ENCODE measurements at places on chromosomes 1 and 21.
A peak's percentile ranks its signal among the peaks of the same experiment; 100 is the strongest.

- DNase-seq: no peak
Observed at GRCh38 chr1:232834066-232834465, 28.9 kb downstream of the MAP10 start.

DNA sequence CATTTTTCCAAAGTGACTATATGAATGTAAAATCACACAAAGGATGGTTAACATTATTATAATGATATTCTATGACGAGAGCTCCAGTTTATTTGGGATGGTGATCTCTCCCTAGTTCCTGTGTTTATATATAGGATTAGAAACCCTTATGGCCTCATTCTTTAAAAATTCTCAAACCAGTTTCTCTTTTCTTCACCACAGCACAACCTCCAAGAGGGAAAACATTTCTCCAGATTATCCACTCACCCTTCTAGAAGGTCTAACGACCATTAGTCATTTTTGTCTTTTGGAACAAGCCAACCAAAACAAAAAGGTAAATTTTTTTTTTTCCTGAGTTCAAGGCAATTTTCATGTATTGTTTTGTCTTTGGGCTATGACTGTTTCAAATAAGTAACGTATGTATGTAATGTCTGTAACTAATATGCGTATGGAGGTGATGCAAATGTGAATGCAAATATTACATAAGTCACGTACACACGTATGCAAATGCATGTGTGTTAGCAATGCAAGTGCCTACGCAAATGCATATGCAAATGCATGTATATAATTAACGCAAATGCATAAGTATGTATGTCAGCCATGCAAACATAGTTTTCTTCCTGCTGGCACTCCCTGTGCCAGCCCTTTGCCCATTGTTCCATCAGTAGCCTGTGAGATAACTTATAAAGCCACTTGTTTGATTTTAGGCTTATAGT lies 72.5 kb upstream of the MORC3 start:
- DNase-seq: peak; percentile 53

GRCh38 chr21:37460196-37460595 lies 93.6 kb downstream of the DYRK1A start:
- no peak for DNase-seq

DNA sequence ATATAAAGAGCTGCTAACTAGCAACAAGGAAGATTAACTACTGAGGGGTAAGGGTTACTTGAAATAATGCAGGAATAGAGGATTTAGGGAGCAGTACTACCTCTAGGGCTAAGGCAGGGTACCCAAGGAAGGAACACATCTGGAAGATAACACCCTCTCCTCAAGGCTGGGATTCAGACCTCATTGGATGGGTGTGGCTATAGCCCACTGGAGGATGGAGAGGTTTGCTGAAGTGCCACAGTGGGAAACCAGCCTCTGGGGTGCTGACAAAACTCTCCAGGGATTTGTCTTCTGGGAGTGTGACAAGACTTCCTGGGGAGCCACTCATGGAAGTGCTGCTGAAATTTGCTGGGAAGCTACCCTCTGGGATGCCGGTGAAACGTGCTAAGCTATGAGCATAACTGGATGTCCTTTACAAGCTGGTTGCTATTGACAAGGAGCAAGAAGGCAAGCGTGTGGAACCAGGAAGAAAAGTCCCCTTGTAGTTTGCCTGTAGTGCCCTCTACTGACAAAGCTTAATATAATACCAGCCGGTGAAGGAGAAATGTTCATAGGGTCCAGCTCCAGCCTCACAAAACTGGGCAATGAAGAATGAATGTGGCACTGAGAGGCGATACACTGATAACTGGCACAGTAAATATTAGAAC lies 122.8 kb upstream of the USP24 start:
- DNase-seq: peak; percentile 25

GRCh38 chr21:31293986-31294385 lies 50.1 kb downstream of the TIAM1 start:
- DNase-seq: no peak

DNA sequence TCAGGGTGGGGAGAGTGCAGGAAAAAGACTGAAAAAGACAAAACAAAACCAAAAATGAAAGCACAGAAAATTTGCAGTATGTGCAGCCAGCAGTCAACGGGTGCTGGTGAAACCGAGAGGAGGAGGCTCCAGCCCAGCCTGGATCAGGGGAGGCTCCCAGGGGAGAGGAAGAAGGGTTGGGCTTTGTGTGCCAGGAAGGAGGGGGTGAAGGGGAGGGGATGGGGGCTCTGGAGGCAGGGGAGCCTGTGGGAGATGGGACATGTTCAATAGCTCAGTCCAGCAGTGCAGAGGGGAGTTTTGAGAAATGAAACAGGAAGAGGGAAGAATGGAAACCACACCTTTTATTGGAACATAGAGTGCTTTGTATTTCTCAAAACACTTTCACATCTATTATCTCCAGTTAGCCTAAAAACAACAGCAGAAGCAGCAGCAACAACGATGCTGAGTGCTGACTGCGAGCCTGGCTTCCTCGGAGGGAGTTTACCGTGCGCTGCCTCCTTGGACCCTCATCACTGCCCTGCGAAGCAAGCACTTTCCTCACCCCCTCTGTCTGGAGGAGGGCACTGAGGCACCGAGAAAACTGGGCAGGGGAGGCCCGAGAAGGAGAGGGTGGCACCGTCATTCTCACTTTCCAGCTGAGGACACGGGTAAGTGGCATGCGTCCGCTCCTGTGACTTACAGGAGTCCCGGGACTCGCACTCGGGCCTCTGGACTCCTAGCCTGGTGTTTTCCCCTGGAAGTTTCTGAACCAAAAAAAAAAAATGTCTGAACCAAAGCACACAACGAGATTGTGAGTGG lies 62.9 kb downstream of the MDM4 start:
- DNase-seq: no peak

DNA sequence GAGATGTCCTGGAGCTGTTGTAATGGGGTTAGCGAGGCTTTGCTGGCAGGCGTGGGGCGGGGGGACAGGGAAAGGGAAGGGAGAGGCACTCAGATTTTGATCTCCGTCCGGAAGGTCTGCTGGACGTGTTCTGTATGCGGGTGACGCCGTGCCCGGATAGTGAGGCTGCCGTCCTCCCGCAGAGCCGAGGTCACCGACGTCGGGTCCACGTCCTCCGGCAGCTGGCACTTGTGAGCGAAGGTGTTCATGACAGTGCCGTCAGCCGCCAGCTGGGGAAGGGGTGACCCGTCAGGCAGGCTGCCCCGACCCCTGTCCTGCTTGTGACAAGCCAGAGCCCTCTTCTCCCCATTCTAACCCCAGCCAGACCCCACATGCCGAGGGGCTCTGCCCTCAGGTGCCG lies 2.4 kb downstream of the HSPB7 start:
- DNase-seq: no peak

DNA sequence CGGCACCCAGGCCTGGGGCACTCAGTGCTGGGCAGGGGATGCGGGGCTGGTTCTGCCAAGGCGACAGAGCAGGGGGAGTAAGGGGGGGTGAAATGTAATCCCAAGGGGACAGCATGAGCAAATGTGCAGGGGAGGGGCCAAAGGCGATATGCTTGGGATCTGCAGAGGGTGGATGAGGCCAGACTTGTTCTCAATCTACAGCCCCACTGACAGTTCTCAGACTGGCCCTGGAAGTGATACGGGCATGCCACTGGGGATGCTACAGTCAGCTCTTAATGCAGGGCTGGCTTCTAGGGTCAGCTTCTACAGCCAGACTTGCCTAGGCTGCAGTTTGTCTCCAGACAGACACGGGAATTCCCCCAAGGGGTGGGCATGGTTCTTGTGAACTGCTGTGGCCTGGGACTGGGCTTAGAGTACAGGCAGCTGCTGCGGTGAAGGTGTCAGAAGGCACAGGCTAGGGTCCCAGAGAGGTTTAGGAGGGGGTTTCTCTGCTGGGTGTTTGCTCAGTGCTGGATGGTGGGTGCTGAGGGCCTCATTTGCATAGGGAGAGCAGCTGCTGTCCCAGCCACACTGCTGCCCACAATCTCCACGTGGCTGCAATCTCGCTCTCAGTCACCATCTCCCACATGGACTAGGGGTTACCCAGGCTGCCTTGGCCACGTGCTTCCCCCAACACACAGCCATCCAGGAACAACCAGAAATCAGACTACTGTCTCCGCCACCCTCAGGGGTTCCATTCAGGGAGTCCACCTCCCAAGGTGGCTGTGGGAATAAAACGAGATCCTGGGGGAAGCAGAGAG lies 190.1 kb downstream of the HIVEP3 start:
- DNase-seq: no peak

DNA sequence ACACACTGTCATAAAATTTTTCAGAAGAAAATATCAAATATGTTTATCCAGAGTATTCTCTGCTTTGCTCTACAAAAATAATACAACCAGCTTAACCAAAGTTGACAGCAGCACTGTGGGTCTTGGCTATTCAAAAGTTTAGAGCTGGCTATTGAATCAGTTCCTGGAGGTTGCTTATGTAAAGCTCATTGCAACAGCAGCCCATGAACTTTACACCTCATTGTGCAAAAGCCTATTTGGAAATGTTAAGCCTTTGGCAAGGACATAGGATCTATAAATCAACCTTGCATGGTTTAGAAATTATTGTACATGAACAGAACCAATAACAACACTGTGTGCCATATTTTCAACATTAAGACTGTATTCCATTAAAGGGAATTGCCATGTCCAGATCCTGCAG lies 714.9 kb downstream of the ADGRL2 start:
- DNase-seq: no peak

- no peak for DNase-seq
Observed at GRCh38 chr1:25657121-25657882, 40.7 kb downstream of the MAN1C1 start.

- no peak for DNase-seq
Observed at GRCh38 chr1:229620876-229621275, 5.0 kb downstream of the TAF5L start.

DNA sequence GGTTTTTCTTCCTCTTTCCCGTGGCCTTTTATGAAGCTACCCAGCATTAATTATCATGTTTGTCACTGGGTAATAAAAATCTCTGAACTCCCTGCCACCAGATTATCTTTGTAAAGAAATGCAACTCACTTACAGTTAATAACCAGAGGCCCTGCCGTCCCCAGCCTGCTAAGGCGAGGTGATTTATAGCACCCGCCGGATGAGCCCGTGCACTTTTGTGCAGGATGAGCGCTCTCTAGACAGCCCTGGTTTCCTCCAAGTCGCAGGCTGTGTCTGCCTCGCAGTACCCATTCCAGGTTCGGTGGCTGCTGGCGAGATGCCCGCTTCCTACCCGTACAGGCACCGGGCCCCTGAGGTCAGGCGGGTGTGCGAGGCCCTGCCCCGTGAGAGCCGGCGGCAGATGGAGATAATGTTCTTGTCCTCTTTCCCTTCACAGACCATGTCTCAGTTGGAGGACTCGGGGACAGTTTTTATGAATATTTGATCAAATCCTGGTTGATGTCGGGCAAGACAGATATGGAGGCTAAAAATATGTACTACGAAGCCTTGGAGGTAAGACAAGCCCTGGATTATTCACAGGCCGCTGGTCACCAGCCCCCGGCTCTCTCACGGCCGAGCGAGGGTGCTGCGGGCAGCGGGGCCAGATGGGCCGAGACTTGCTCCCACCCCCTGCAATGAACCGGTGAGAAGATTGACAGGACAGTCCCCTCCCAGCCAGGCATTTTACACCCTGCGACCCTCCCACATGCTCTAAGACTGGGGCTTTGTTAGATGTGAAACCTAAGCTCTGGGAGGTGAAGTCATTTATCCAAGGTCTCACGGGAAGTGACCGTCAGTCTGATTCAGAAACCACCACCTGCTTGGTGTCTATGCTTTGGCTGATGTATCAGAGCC lies 28.5 kb upstream of the SELENON start:
- DNase-seq: no peak

- DNase-seq: no peak
Observed at GRCh38 chr1:72530646-72531045, 248.3 kb upstream of the NEGR1 start.

GRCh38 chr1:204045430-204045829 lies 27.5 kb upstream of the SOX13 start:
- no peak for DNase-seq

DNA sequence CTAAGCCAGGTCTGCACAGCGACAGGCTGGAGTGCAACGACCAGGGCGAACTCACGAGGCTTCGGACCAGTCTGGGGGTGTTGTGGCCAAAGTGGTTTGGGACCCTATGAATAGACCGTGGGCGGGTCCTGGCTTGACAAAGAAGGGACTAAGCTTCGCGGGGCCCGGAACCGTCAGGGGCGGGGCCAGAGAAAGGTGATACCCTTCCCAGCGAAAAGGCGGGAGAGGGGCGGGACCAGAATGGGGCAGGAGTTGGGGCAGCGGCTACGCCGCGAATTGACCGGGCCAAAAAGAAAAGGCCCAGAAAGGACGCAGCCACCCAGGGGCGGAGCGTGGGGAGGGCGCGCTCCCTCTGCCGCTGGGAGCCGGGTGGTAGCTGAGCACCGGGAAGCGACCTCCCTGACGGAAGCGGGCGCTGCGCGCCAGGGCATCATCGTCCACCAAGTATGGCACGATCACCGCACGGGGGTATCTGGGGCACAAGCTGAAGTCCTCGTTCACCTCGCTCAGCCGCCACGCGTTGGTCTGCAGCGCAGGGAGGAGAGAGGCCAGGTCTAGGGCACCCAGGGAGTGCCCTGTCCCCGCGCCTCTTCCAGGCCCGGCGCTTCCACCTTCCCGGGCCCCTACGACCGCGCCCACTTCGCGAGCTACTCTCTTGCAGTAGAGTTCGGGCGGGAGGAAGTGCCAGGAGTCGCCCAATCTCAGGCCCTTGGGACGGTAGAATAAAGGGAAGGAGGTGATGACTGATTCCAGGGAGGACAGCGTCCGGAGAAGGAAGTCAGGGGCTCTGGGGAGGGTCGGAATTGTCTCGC lies 6.7 kb upstream of the FAM167B start:
- DNase-seq: peak; percentile 50

DNA sequence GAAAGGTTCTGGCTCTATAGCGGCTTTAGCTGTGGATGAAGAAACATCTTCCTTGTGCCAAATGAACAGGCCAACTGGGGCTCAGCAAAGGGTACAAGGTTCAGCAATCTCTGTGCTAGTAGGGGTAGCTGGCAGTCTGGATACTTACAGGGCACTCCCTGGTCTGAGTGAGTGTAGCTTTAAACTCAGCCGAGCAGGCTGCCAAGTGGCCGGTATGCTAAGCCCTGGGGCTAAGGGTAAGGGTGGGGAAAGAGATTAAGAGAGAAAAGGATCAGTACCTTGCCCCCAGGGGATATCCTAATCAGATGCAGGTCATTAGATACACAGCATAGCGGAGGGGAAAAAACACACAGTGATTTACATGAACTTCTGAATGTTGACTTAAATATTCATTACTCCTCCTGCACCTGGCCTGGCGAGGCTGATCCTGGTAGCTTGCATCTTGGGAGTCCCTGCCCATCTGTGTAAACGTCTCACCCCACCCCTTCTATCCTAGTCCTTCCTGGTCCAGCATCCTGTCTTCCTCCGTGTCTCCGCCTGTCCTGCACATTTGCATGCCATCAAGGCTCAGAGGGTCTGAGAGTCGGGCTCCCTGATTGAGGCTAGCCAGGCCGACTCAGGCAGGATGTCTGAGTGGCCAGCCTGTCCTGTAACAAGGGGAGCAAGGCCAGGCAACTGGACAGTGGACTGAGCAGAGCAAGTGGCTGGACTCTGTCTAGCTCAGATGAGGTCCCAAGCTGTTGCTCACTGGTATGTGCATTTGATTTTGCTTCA lies 39.5 kb upstream of the CNTN2 start:
- no peak for DNase-seq

DNA sequence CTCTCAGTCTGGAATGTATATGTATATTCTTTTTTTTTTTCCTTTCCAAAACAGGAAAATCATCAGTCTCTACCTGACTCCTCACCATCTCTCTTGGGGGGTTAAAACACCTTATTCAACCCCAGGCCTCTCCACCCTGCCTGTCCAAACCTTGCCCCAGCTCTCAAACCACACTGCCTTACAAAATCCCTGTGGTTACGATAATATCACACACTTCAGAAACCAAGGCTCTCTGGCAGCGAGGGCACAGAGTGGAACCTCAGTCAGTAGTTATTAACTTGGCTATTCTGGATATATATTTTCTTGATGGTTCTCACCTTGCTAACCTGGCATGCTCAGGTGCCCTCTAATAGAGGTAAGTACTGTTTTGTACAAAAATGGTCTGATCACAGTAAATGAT lies 24.7 kb downstream of the KIAA0040 start:
- no peak for DNase-seq

All from NCI-H1048 (cell line).